ENCODE measurements at places on chromosomes 6 and 20.
A peak's percentile ranks its signal among the peaks of the same experiment; 100 is the strongest.

GRCh38 chr6:9553002-9553401 lies 861.9 kb downstream of the TFAP2A start:
- no peak for DNase-seq

GRCh38 chr20:677957-678356 lies 2.4 kb upstream of the SCRT2 start:
- DNase-seq = no peak

DNA sequence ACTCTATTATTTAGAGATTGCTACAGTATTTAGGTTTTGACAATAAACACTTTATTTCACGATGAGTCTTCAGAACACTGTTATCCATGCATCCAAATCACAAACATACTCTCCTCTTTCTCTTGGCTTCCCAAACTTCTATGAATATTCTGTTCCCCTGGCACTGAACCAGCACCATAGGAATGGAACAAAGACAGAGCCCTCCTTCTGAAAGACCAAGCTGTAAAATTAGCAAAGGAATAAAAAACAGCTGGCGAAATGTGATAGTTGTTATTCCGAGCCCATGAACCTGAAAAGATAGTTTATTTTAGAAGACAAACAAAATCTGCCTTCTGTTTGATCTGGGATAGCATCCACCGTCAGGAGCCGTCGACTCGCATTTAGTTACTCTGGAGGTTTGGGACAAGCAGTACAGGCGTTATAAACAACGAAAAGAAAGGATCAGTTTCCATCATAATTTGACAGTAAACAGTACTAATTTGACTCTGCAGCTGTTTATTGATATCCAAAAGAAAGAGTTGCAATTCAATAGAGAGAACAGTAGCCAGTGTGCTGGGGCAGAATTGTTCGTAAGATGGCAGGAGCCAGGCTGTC lies 161.4 kb downstream of the CLIC5 start:
- DNase-seq = no peak

- DNase-seq = no peak
These were observed 26.7 kb downstream of the ARFGEF3 start for GRCh38 chr6:138188278-138188941.

- DNase-seq = no peak
These were observed 330.8 kb upstream of the DEFB112 start for GRCh38 chr6:50380406-50381098.

DNA sequence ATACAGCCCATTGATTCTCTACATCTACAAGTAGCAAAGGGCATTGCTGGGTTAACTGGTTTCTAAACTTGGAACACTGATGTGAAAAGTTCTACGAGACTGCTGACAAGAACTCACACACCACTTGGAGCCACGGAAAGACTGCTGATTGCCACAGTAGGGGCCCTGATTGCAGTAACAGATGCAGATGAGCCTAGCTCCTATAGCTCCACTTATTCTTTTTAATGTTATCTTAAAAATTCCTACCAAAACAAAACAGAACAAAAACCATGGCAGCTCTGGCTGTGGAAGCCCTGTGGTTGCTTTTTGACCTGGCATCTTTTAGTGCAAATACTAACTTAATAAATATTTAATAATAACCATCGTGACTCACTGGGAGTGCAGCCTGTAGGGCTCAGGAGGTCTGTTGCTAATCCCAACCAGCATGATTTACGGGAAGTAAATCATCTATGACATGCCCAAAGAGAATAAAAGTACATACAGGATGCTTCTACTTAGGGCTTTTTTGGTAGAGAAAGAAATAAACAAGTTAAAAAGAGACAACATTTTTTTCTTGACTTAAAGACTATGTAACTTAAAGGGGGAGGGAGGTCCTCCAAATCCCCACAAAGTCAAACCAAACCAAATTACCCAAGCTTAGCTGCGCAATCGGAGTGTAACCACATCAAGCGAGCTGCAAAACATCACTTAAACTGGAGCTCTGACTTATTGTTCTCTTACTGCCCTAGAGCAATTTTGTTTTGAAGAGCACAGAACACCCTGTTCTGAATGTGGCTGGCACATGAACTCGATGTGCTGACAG lies 87.2 kb downstream of the FKBP5 start:
- DNase-seq = no peak

- DNase-seq = peak; percentile 62
These were observed 112.0 kb upstream of the MTHFD1L start for GRCh38 chr6:150753371-150754064.

- DNase-seq = no peak
These were observed 88.8 kb downstream of the FYN start for GRCh38 chr6:111784433-111784832.

DNA sequence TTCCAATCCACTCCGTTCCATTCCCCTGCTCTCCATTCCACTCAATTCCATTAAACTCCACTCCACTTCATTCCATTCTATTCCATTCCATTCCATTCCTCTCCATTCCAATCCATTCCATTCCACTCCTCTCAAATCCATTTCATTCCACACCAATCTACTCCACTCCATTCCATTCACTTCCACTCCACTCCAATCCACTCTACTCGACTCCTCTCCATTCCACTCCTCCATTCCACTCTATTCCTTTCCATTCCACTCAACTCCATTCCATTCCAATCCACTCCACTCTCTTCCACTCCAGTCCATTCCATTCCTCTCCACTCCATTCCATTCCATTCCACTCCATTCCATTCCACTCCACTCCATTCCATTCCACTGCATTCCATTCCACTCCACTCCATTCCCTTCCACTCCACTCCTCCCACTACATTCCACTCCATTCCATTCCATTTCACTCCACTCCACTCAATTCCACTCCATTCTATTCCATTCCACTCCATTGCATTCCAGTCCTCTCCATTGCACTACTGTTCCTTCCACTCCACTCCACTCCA lies 22.6 kb upstream of the DEFB125 start:
- DNase-seq = no peak

DNA sequence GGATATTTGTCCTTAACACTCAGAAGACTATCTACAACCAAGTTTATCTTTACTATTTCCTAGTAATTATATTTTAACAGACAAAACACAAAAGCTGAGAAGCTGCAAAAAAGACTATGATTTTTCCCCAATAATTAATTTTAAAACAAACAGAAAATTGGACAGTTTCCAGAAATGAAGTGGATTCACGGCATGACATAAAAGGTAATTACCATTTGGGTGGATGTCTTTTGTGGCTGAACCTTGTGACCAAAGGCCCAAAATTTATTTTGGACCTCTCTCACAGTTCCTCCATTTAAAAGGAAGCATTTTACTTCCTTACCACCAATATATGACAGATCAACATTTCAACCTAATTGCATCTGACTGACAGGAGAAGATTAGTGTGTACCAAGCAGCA lies 90.2 kb downstream of the GMDS start:
- no peak for DNase-seq

DNA sequence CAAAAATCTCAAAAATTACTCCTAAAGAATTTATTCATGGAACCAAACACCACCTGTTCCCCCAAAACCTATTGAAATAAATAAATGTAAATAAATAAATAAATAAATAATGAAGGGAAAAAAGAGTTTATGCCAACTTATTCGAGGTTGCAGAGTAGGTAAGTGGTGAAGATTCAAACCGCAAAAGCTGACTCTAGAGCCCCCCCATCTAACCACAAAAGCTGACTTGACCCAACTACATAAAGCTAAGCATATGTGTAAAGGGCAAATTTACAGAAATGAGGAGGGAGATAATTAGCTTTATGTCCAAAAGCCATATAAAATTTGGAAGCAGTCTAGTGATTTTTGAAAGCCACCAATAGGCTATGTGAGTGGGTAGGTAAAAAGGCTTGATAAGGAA lies 486.9 kb downstream of the PKHD1 start:
- no peak for DNase-seq

DNA sequence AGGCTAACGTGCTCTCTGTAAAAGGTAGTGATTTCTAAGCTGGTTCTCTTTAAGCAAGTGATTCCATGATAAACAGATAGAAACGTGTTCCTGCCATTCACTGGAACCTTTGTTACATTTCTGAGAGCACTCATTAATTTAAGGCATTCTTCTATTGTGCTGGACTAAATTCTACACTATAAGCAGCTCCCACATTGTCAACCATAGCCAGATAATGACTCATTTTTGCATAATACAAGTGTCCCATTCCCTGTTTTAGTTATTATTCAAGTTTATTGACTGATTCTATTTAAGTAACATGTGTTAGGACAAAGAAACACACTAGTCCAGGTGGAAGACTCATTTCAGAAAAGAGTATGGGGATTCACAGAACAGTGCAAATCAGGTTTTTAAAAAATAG lies 13.5 kb upstream of the XRN2 start:
- no peak for DNase-seq

GRCh38 chr6:168623736-168624135 lies 182.8 kb downstream of the SMOC2 start:
- no peak for DNase-seq

GRCh38 chr6:133887156-133887879 lies 1.6 kb upstream of the TCF21 start:
- DNase-seq = no peak

GRCh38 chr6:138258197-138258596 lies 39.9 kb upstream of the PBOV1 start:
- DNase-seq = no peak

GRCh38 chr6:149261364-149262040 lies 56.0 kb upstream of the TAB2 start:
- no peak for DNase-seq

DNA sequence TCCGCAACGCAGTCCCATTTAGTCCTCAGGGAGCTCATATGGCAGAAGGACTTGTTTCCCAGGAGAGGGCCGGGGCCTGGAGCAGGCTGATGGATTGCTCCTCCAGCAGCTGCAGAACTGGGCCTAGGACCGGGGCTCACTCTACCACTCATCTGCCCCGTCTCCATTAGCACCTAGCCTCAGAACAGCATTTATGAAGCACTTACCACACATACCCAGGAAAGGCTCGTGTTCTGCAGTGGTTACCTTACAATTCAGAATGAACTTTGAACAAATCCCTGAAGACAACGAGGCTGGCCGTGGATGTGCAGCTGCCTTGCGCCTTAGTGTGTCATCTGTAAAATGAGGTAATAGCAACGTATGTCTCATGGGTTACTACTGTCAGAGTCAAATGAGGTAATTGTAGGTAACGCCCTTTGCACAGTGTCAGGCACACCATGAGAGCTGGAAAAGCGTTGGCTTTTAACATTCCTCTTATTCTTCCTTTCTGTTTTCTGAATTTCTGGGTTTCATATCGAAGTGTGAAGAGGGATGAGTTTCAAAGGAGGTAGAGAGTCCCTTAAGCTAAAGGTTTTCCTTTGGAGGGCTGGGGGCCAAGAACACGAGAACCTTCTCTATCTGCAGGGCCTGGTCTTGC lies 46.3 kb upstream of the CD93 start:
- DNase-seq = no peak

DNA sequence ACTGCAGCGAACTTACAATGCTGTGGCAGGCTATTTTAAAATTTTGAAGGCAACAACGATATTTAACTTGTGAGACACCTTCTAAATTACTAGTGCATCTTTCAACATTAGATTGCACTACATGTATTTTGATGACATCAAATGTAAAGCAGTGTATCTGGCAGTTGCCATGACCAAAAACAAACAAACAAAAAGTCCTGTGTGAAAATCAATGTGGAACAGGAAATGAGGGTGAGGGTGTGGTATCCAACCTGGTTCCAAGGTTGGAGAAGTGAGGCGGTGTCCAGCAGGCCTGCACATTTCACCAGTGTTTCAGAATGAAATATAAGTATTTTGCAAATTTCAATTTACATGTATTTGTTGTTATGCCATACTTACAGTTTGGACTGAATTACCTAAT lies 112.0 kb downstream of the LAMP5 start:
- DNase-seq = no peak

- no peak for DNase-seq
These were observed 1.2 kb downstream of the PAK5 start for GRCh38 chr20:9837634-9838033.

GRCh38 chr20:52652271-52652670 lies 319.9 kb upstream of the TSHZ2 start:
- no peak for DNase-seq

GRCh38 chr6:66179361-66179760 lies 472.3 kb upstream of the EYS start:
- no peak for DNase-seq

- DNase-seq = no peak
These were observed 97.0 kb downstream of the KCNB1 start for GRCh38 chr20:49385465-49385864.

DNA sequence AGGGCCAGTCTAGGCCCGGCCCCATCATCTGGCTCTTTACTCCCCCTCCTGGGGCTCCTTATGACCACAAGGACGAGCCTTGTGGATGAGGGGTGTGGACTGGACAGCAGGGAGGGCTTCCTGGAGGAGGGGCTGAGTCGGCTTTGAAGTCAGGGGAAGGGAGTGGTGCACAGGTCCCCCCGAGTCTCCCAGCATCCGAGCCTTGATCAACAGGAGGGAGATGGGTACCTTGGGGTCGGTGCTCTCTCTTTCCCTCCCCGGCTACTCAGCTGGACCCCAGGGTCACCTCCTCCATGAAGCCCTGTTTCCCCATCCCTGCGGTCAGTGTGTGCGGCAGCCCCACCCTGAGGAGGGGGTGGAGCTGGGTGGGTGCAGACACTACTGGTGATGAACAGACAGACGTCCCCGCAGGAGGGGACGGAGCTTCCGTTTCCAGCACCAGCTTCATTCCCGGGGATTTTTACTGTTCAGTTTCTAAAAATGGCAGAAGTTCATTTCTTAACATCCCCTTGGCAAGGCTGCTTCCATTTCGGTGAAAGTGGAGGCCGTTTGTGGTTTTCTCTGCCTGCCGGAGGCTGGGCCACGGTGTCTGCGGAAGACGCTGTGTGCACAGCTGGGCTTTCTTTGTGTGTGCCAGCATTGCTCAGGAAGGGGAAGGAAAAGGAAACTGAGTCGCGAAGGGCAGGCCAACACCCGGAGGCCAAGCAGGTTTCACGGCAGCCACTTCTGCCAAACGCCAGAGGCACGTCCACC lies 19.6 kb downstream of the NTSR1 start:
- no peak for DNase-seq

DNA sequence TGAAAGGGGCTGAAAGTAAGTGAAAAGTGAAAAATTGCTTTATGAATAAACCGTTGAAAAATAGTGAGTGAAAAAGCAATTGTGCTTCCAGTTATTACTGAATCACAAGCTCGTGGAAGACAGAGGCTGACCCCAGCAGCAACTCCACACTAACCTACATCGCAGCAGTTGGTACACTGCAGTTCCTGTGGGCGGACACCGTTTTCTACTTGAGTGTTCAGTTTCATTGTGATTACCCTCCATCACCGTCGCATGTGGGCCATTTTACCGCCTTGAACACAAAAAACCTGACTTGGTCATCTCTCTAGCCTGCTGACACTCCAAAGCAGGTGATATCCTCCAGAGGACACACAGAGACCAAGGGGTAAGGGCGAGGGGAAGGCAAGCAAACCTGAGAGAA lies 28.4 kb downstream of the PRDM1 start:
- DNase-seq = no peak

DNA sequence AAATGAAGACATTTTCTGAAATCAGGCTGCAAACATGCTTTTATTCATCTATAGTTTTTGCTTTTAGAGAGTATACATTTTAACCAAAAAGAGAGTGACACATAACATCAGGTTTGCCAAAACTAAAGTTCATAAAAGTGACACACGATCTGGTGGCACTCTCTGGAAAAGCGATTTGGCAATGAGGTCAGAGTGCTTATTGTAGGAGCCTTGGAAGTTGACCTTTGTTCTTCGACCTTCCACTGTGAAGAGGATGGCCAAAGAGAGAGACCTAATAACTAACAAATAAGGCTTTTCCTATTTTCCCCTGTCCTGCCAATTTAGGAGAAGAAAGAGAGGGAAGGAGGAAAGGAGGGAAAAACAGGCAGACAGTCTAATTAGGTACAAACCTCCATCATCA lies 230.1 kb downstream of the SIM1 start:
- DNase-seq = no peak

- DNase-seq = no peak
These were observed 33.7 kb upstream of the ZBP1 start for GRCh38 chr20:57653910-57654309.

Measured in NCI-H1048 (cell line).